ENCODE measurements at places on chromosomes 12 and 14. TPM values are rescaled to one million over a fixed set of nuclear protein-coding genes. Genes with fewer than 3 reads are reported as not detected.
A peak's percentile ranks its signal among the peaks of the same experiment; 100 is the strongest.

The GLIPR1L1 gene
- not detected for total RNA-seq

The PPFIA2 gene
- total RNA-seq: not detected

The CEBPE gene
- total RNA-seq: 0.13 TPM

The GALNT16 gene
- total RNA-seq: not detected

The ETFBKMT gene
- total RNA-seq: 1.4 TPM

The GPX2 gene
- 0.56 TPM for total RNA-seq

The MSI1 gene
- 0.16 TPM for total RNA-seq

The RIN3 gene
- total RNA-seq: 0.38 TPM

The C3AR1 gene
- 3.5 TPM for total RNA-seq

- DNase-seq: no peak
Observed at GRCh38 chr12:115611477-115611876, 666.0 kb downstream of the MED13L start.

- no peak for DNase-seq
Observed at GRCh38 chr12:32334371-32334777, 65.0 kb upstream of the FGD4 start.

- no peak for DNase-seq
Observed at GRCh38 chr12:107530701-107531100, 154.9 kb upstream of the PWP1 start.

DNA sequence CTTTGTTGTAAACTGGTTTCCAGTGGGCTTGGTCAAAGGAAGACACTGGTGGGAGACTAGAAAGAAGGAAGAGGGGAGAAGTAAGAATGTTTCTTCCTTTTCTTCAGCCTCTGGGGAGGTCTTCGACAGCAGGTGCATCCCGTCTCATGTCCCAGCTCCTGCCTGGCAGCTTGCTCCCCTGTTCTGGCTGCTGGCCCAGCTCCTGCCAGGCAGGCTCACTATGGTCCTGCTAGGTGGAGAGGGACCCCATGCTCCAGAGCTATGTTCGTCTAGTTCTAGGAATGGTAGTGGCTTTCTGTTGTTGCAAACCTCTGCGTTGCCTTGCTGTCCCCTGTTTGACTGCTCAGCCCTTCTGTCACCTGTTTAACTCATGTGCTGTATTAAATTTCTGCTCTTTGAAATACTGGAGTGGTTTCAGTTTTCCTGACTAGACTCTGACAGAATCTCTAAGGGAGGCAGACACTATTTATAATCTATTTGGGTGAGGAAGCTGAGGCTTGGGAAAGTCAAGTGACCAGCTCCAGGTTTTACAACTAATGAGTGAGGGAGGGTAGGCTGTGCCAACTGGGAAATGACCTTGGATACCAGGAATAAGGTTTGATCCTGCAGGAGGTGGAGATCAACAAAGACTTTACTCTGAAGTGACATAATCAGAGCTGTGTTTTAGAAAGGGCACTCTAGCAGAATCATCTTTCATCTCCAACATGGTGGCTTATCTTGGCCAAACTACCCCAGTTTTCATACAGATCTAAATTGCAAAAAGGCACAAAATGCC, 94.7 kb upstream of the DDHD1 start:
- no peak for DNase-seq

DNA sequence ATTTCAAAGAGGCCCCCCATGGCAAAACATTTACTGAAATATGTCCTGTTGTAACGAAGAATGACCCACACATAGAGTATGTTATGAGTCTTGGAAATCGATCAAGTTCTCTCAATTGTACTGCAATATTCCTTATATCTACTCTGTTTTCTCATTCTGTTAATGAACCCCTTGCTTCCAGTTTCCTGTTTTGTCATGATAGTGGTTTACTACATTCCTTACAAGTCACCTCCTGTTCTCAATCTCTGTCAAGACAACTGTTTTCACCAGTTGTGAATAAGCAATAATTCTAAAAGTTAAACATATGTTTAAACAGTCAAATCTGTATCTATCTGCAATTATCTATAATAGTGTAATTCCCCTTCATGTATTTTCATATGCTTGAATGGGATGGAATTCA, 16.4 kb upstream of the ARID2 start:
- DNase-seq: no peak

DNA sequence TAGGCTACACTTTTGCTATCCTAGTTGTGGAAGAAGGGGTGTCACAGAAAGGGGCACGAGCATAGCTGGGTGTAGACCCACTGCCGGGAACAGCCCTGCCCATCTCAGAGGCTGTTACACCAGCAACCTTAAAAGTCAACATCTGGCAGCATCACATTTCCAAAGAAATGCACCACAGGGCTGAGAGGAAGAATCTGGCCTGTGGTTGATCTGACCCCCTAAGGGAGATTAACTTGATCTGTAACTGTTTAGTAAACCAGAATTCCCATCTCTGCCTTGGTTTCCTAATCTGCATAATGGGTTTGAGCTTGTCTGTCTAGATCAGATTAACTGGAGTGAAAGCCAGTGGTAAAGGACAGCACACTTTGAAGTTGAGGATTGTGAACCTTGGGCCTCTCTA, 1.3 kb downstream of the LRP1-AS start:
- DNase-seq: no peak

DNA sequence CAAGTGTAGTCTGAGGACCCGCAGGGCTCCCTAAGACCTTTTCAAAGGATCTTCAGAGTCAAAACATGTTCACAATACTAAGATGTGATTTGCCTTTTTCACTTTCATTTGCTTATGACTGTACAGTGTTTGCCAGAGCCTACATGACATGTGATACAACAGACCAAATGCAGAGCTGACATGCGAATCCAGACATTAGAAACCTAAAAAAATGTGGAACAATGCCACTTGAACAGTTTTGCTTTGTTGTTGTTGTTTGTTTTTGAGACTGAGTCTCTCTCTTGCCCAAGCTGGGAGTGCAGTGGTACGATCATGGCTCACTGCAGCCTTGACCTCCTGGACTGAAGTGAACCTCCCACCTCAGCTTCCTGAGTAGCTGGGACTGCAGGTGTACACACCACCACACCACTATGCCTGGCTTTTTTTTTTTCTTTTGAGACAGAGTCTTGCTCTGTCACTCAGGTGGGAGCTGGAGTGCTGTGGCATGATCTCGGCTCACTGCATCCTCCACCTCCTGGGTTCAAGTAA, 5.3 kb upstream of the RAB35 start:
- no peak for DNase-seq

DNA sequence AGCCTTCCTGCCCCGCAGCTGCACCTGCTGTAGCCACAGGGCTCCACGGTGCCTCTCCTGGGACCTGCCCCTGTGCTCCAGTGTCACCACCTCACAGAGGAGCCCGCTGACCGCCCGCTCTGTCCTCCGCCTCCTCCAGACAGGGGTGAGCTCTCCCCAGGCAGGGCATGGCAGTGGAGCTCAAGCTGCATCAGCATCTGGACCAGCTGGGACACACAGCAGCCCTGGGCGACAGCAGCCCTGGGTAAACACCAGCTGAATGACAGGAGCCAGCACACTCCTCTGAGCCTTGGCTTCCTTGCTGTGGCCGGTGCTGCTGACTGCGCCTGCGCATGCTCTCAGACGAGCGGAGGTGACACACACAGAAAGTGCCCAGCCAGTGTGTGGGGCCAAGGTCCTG, 22.0 kb downstream of the CHGA start:
- no peak for DNase-seq

DNA sequence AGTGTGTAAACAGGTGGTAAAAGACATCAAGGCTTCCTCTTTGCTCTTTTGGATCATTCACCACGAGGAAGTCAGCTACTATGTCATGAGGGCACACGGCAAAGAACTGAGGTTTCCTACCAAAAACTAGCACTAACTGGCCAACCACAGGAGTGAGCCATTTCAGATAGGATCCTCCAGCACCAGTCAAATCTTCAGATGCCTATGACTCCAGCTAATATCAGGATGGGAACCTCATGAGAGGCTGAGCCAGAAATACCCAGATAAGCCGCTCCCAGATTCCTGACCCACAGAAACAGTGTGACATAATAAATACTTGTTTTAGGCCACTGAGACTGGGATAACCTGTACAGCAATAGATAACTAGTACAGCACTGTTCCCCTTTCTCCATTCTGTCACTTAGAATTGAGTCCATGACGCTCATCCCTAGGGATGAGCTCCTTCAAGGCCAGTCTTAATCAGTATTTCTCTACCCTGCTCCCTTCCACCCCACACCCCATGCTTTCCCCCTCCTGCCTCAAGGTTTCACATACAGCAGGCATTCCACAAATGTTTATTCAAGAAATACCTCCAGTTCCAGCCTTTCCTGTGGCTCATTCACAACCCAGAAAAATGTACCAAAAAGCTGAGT, 68.4 kb downstream of the PPM1H start:
- DNase-seq: no peak

DNA sequence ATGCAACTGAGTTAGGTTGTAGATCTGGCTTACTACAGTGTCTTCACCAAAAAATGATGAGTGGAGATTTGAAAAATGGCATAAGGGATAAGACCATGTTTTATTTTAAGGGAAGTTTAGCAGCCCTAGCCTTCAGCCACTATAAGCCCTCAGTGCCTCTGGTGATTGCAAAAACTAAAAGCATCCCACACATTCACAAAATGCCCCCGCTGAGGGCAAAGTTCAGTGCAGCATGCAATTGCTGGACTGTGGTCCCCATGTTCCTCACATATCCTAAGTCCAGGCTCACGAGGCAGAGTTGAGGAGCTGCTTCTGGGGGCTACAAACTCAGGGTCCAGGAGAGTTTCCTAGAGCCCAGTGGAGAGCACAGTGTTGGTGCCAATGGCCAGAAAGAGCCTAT, 29.6 kb upstream of the NCOR2 start:
- no peak for DNase-seq

DNA sequence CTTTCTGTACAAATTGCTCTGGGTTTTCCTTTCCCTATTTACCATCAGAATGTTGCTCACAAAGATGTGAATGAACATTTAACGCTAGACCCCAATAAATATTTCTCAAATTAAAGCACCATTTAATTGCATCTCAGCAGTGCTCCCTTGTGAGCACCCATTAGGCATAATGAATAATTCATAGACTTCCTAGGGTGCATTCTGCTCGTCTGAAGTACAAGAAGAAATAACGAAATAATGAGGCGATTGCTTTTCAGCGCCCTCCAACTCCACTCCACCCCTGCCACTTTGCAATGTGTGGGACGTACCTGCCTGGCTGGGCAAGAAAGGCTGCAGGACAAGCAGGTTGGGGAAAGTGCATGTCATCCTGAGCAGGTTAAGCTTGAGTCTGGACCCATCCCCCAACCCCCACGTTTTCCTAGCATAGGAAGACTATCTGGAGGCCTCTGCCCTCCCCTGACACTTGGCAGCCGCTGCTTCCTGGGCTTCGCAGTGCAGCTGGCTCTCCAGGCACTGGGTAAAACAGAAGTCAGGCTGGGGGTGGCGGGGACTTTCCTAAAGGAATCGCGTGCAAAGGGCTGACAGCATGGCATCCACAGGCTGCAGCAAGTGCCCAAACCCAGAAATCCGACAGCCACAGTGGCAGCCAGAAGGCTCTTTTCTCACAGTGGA, 253.7 kb downstream of the DUSP6 start:
- DNase-seq: no peak

GRCh38 chr14:50232276-50232642, 881 bp upstream of the SOS2 start:
- DNase-seq: peak; percentile 25

GRCh38 chr12:85301051-85301450, 21.0 kb downstream of the ALX1 start:
- no peak for DNase-seq

DNA sequence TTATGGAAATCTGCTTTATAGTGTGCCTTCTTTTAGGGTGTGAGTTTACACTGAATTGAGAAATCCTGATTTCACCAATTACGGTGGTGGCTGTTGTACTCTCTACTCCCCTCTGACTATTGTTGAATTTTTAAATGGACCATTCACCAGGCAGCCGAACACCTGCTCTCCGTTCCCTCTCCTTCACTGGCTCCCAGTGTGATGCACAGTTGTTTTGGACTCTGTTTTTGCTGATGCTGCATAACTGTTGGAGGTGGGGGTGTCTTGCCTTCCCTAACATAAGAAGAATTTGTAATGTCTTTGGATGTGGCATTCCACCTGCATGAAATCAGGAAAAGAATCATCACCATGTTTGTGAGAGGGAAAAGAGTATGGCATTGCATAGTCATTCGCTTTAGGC, 341.2 kb downstream of the SNAPC1 start:
- DNase-seq: no peak
